Activated T-cell treated with anti-CD3 and anti-CD28 coated beads for 1 hour (primary cell): ENCODE measurements at places on chromosomes 2 and 18.

DNA sequence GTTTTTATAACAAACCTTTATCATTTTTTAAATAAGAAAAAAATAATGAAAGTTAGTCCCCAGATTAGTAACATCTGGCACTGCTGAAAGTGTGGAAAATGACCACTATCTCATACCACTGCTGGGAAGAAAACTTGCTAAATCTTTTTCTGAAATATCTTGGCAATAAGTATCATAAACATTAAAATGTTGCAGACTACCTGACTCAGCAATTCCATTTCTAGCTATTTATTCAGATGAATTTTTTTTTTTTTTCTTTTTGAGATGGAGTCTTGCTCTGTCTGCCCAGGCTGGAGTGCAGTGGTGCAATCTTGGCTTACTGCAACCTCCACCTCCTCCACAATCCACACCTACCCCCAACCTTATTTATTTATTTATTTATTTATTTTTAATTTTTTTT, 35.3 kb upstream of the SOS1 start:
- DNase-seq, result no peak

- DNase-seq, result no peak
These were observed 32.7 kb downstream of the ZNF516 start for GRCh38 chr18:76462326-76462694.

DNA sequence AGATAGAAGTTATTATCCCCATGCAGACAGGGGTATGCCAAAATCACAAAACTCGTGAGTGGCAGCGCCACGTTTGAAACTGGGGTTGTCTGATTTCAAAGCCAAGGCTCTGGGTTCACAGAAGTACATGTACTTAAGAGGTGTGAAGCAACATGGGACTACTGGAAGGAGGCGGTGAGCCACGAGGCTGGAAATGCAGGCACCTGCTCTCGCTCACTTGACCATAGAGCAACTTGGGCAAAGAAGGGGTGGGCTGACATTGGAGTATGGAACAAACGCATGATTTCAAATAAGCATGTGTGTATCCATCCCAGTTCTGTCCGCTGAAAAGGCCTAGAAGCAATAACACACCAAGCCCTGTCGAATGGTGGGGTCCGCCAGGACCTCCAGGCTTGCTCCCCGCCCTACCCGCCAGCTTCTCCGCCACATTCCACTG, 593 bp upstream of the ACTR2 start:
- no peak for DNase-seq

- DNase-seq, result no peak
These were observed 141.5 kb downstream of the WDSUB1 start for GRCh38 chr2:159144776-159145614.

DNA sequence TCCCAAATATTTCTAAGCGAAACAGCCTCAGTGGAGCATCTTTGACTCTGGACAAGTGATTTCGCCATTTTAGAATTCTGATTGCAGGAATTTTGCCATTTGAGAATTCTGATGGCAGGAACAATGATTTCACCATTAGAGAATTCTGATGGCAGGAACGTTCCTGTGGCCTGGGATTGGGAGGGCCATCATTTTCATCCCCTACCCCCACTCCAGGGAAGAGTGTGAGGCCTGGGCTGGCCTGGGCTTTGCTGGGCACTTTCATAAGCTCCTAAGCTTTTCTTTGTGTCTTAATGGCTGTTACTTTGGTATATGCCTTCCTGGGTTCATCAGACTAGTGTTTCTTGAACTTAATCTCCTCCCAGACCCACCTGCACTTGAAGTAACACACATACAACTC, 129.3 kb upstream of the EPAS1 start:
- no peak for DNase-seq
